Muscle of arm (tissue), 14 donors: ENCODE measurements at places on chromosomes 1 and 21.

- no peak for DNase-seq
These were observed 9.6 kb downstream of the TENT5C start for GRCh38 chr1:117615474-117615873.

- peak; percentile 47 for DNase-seq
These were observed 26.6 kb upstream of the LRRN2 start for GRCh38 chr1:204711947-204712701.

DNA sequence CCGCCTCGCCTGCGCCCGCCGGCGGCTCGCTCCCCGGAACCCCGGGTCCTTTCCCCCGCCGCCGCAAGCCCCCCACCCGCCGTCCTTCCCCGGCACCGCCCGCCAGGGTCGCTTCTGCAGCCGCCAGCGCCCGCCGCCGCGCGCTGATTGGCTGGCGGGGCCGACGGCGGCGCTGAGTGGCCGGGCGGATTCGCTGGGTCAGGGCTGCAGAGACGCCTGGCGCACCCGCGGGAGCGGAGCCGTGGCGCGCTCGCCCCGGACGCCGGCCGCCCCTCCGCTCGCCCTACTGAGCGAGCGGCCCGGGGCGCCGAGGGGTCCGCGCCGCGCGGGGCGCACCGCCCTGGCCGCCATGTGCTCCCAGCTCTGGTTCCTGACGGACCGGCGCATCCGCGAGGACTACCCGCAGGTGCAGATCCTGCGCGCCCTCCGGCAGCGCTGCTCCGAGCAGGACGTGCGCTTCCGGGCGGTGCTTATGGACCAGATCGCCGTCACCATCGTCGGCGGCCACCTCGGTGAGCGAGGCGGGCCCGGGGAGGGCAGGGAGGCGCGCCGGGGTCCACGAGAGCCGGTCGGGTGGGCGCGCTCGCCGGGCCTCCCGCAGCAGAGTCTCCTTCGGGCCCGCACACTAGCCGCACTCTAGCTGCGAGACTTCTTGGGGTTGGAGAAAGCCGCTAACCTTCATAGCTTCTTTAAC lies at the start of gene RIMKLA:
Gene RIMKLA (plus strand): TSS at position 207 of the 694 bp plus-strand sequence. CDS start 143 bp downstream, at position 350.
- DNase-seq, result peak; percentile 9

DNA sequence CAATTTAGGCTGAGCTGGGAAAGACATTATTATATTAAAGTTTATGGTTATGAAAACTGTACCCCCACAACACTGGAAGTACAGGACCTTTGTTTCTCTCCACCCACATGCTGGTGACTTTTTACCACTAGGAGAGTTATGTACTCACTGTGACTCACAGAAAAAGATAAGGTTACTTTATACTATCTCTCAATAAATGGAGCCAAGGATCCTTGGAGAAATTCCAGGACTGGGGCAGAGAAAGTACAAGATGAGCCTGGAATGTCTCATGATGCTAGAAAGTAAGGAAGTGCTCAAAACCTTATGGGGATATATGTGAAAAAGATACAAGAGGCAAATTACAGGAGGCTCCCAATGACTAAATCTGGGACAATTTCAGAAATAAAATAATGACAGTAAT lies 63.9 kb upstream of the C1orf105 start:
- DNase-seq, result no peak

- no peak for DNase-seq
These were observed 102.0 kb upstream of the IFFO2 start for GRCh38 chr1:19058476-19058797.

DNA sequence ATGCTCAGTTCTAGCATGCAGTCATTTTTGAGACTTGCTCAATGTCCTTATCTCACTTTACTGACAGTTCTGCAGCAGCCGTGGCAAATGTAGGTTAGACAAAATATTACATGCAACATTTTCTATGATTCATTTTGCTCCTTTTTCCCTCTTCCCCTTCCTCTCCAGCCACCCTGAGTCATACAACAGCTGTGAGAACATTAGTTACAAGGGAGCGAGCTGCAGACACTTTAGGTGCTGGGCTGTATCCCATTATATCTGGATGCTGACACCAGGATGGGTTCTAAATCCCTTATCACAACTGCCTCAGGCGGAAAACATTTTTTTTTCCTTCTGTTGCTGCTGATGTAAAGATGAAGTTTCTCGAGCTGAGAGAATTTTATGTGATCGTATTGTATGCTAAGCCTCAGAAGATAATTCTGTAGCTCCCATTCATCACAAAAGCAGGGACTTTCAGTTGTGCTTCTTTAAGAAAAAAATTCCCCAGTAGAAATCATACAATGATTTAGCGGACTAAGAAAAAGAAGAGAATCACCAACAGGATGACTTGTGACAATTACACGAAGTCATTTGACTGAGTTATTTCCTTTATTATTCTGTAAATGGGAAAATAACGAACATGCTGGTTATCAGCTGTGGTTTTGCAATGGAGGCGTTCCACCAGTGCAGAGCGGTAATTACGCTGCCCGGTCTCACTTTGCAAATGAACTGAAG lies 345.0 kb downstream of the DISC1 start:
- no peak for DNase-seq

GRCh38 chr1:161506336-161507223 lies 1.3 kb downstream of the FCGR2A start:
- no peak for DNase-seq

DNA sequence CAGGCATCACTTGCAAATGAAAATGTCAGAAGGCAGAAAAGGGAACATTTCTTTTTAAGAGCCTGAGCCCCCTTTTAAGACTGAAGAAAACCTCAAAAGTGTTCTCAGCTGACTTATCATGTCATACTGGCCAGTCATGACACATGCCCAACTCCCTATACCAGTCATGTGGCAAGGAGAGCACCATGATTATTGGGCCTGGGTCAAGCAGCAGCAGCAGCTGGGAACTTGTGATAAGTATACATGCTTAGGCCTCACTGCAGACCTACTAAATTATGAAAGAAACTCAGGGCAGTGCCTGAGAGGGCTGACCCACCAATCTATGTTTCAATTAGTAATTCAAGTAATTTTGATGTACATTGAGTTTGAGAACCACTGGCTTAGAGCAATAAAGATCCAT lies 8.6 kb downstream of the RO60 start:
- no peak for DNase-seq

DNA sequence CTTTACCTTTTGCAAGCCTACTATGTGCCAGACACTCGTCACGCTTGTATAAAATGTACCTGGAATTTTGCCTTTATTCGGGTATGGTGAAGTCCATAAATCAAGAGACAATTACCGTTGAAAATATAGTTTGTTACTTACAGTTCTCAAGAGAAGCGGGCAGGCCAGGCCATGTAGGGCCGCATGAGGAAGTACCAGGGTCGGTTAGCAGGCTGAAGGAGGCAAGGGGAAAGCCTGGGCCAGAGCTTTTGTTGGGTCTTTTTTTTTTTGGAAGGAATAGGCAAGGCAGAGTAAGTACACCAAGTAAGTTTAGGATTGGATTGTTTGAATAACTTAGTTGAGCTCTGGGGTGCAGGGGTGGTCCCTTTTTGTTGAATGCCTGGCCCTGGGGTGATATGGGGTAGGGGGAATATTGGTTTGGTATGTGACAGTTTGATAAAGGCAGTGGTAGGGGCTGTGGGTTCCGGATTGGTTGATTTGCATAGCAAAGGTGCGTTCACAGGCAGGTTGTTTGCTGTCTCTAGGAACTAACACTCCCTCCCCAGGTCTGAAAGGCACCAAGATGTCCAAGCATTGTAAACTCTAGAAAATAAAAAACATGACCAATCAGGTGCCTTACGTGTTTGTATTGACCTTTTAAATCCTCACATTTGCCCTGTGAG lies 80.7 kb downstream of the KAZN start:
- no peak for DNase-seq
